ENCODE measurements at places on chromosomes 2 and 18. TPM values are rescaled to one million over a fixed set of nuclear protein-coding genes. Genes with fewer than 3 reads are reported as not detected.
A peak's percentile ranks its signal among the peaks of the same experiment; 100 is the strongest.

GRCh38 chr2:15177103-15177502 is 384.0 kb downstream of the NBAS start:
- no peak for DNase-seq

DNA sequence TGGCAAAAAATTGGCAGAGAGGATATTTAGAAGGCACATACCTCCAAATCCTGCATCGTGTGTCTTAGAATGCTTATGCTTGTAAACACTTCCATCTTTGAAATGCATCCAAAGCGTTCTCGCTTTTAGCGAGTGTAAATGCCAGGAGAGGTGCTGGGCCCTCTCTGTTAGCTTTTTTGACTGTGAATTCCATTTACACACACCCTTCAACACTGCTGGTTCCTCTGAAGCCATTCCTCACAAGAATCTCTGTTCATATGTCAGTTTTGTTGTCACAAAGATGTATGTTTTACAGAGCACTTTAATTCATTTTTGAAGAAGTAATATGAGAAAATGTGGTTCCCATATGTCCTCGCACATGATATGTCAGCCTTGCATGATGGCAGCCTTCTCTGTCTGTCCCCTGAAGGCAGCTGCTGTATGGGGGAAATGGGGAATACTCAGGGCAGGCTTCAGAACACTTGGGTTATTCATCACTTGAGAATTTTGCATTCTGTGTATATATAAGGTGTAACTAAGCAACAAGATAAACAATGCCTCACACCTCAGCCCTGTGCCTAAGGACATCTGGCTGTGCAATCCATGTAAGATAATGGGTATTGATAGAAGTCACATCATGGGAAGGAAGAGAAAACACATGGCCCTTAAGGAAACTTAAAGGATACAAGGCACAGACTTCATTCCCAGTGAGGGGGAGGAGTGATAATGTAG is 52.3 kb downstream of the RAB27B start:
- no peak for DNase-seq

- DNase-seq: no peak
These were observed 13.6 kb downstream of the DHRS9 start for GRCh38 chr2:169082995-169083394.

- DNase-seq: peak; percentile 87
These were observed 71.7 kb downstream of the HS1BP3 start for GRCh38 chr2:20578895-20579825.

GRCh38 chr2:231063347-231063746 is 6.7 kb downstream of the PSMD1 start:
- DNase-seq: no peak

GRCh38 chr18:59063300-59063906 is 76.3 kb upstream of the SEC11C start:
- no peak for DNase-seq

- DNase-seq: no peak
These were observed 596.0 kb downstream of the LRP1B start for GRCh38 chr2:141534666-141535362.

- DNase-seq: no peak
These were observed 34.5 kb upstream of the L3MBTL4 start for GRCh38 chr18:6449213-6449612.

DNA sequence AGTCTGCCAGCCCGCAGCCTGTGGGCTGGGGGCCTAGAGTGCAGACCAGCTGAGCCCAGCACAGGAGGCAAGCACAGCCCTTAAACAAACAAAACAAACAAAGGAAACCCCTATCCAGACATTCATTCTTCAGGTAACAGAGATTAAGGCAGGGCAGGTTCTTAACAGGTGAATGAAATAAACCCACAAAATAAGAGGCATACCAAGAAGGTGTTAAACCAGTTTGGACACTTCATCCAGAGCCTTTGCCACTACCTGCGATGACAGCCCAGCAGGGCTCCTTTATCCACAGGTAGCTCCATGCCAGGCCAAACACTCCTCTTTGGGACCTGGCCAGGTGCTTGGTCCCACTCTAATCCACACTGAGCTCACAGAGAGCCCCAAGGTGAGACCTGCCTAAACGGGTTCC is 209.7 kb upstream of the SIX2 start:
- DNase-seq: no peak

DNA sequence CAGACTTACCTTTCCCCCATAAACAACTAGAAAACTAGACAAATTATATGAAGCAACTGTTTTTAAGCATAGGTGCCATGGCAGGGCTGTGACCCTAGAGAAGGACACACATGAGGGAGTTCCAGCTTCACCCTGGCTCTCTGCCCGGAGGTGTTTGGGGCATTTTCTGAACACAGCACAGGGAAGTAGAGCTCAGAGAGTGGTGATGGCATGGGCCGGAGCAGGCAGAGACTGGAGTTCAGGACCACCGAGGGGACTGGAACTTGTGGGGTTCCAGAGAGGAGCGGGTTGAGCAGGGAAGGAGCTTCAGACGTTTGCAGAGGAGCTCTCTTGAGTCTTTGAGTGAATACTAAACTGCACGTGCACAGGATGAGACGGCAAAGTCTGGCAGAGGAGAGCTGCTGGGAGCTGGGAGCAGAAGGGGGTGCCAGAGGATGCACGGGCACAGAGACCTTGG is 26.5 kb upstream of the KLF11 start:
- DNase-seq: no peak

- no peak for DNase-seq
These were observed 112.2 kb downstream of the TANC1 start for GRCh38 chr2:159080641-159081040.

GRCh38 chr18:576924-577323 is 3.3 kb upstream of the CETN1 start:
- DNase-seq: no peak

DNA sequence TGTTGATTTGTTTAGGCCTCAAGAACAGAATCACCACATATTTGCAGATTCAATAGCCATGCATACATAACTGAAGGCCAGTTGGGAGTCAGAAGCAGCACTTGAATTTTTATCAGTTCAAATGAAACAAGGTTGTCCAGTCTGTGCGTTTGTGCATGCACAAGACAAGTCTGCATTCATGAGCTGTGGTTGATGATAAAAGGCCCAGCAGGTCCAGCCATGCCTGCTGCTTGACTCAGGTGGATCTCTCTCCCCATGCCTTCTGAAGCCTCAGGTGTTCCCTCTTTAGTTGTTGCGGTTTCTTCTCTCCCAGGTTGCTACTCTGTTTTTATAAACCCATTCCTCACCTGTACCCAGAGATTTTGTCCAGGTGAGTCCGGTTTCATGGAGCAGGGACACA is 124.5 kb downstream of the CCDC102B start:
- DNase-seq: no peak

DNA sequence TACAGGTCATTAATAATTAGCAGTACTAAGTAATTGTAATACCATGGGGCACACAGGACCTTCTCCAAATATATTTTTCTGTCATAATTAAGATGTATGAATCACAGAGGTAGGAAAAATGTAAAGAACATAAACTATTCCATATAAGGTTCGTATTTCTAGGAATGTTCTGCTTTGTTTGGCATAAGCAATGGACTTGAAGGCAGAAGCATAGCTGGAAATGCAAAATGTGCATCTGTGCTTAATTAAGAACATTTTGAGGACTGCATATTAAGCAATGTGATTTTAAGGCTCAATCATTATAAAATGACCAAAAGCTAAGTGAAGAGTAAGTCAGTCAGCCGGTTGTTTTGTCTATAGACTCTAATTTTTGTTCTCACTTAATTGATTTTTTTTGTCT is 123.2 kb downstream of the RBM43 start:
- no peak for DNase-seq

DNA sequence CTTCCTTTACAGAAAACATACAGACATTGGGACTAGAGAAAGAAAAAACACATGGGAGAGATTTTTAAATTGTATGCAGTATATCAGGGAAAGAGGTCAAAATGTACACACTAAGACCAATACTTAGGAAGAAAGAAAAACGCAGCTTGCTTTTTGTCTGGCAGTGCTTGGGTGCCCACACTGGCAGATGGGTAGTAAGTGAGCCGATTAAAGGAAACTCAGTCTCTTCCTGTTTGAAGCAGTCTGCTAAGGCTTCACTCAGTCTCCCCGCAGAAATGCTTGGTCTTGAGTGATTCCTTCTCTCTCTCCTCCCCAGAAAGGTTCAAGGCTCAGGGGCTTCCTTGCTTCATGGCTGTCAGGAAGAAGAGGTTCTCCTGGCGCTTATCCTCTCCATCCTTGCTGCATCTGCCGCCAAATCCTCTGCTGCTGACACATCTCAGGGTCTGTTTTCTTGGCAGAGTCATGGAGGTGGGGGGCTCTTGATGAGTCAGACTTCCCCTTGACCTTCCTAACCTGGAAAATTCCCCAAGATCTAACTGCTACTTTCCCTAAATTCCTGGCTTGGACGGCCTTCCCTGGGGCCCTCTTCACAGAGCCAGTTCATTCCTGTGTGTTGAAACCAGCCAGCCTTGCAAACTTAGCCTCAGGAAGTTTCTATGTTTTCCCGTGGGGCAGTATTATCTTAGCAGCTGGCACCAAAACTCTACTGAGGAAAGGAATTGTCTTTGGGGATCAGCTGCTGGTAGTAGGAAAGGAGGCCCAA is 10.5 kb upstream of the TMSB10 start:
- no peak for DNase-seq

DNA sequence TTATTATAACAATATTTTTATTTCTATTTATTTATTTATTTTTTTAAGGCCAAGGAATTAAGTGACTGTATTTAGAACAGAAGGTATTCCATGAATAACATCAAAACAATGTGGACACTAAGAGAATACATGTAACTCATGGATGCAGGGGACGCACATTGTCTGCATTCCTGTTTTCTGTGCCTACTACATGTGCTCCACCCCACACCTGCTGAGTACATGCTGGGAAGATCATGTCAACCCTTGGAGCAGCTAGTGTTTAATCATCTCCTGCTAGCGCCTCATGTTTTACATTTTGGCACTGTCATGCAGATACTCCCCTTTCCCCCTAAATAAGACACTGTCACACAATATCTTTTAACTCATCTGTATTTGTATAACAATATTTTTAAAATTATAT is 29.3 kb downstream of the DPYSL5 start:
- DNase-seq: no peak

- no peak for DNase-seq
These were observed 41.3 kb upstream of the ITM2C start for GRCh38 chr2:230823264-230823964.

DNA sequence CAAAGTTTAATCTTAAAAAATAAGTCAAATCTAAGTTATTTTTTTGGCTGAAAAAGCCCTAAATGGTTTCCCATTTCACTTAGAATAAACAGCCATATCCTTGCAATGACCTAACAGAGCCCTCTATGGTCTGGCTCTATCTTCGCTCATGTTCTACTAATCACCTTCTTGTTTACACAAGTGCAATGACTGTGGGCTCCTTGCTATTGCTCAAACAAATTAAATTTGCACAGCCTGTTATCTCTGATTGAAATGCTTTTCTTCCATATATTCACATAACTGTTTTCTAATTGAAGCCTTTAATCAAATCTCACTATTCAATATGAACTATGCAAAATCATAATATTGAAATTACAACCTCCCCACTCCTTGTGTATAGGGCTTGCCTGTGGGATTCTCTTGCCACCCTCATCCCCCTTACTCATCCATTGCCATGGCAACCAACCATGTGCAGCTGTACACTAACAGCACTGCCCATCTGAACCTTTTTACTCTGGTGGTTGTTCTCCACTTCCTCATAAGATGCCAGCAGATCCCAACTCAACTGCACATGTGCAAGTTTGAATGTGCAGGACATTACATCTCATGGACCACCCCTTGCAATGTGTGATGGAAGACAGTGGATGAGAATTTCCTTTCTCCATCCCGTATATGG is 1083.2 kb downstream of the SOCS6 start:
- no peak for DNase-seq

GRCh38 chr18:80065705-80066104 is 31.5 kb downstream of the RBFA start:
- DNase-seq: no peak

GRCh38 chr2:85254540-85255300 is 73.1 kb downstream of the TGOLN2 start:
- DNase-seq: no peak

DNA sequence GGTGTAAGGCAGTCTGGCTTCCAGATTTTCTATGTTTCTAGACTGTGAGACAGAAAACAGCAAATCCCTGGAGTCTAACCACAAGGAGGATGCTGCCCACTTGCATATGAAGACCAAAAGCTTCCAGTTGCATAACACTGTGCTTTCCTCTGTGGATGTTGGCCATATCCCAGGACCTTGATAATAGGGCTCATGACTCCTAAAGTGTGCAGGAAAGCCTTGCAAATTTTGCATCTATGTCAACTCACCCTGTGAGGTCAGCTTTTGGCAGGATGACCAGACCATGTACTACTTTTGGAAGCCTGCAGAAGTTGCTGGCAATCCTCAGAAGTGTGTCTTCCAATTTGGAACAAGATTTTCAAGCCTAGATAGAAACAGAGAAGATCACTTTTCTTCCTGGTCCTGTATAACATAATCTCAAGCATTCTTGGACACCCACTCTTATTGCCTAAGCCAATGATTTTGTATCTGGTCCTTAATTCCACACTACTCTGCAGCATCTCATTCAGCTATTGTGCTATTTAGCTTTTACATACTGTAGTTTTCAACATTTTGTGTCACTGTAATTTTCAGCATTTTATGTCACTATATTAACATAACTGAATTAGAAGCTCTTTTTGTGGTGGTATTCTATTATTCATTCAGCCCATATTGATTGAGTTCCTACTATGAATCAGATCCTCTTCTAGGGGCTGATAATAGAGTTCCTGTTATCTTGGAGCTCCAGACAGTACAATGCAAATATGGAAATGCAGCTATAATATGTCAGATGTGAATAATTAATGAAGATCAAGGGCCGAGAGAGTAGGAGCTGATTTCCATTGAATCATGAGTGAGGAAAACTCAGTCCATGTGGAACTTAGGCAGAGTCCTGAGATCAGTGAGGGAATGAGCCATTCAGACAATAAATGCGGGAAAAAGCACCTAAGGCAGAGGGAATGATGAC is 85.3 kb upstream of the RAB27B start:
- no peak for DNase-seq

GRCh38 chr2:133369901-133370658 is 198.2 kb downstream of the NCKAP5 start:
- no peak for DNase-seq

Gene BCL11A
- total RNA-seq: 0.07 TPM

Gene CRYBA2
- 0.81 TPM for total RNA-seq

Gene MERTK
- total RNA-seq: 1.4 TPM

Gene FAM237A
- total RNA-seq: not detected

Gene FOXD4L1
- total RNA-seq: 0.20 TPM

Gene TLX2
- total RNA-seq: not detected

Gene UPP2
- not detected for total RNA-seq

Gene TEX44
- not detected for total RNA-seq

Gene HOXD1
- not detected for total RNA-seq

Gene RHOB
- 4.2 TPM for total RNA-seq

Gene NXPH2
- not detected for total RNA-seq

Gene CHRNA1
- total RNA-seq: not detected

Gene GALR1
- total RNA-seq: not detected

Gene ITGB6
- 0.18 TPM for total RNA-seq

Gene C18orf54
- 8.7 TPM for total RNA-seq
